ENCODE measurements at places on chromosomes 1 and 21.

- no peak for DNase-seq
Measured at GRCh38 chr1:241827264-241827663, 20.7 kb upstream of the EXO1 start.

DNA sequence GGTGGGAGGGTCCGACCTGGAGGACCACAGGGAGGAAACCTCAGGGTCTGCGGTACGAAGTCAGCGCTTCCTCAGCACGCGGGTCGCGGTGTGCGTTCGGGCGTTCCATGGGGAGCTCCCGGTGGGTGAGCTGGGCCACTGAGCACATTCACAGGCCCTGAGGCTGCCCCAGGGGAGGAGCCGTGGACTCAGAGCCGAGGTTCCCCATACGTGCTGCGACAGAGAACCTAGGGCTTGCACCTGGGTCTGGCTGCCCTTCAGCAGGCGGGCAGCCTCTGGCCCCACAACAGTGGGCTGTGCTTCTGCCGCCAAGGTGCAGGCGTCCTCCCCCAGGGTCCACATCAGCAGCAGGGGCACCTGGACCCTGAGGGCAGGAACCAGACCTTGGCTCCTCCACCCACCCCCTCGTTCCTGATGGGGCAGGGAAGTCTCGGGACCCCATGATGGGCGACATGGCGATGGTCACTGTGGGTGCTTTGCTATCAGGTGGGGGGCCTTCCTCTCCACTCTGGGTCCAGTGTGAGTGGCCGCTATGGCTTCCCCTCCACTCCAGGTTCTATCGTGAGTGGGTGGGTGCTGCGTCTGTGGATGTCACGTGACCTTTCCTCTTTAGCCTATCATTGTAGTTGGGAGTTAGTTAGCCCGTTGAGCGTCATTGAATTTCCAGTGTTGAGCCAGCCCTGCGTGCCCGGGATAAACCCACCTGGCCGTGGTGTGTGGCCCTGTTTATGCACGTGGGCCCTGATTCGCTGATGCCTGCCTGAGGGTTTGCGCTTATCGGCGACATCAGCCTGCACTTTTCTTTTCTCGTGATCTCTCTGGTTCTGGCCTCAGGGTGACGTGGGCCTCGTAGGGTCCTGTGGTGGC lies 27.9 kb downstream of the FTCD start:
- no peak for DNase-seq

GRCh38 chr1:193660428-193660827 lies 474.0 kb upstream of the B3GALT2 start:
- DNase-seq, result no peak

- DNase-seq, result no peak
Measured at GRCh38 chr1:20154301-20154831, 15.2 kb downstream of the PLA2G2F start.

DNA sequence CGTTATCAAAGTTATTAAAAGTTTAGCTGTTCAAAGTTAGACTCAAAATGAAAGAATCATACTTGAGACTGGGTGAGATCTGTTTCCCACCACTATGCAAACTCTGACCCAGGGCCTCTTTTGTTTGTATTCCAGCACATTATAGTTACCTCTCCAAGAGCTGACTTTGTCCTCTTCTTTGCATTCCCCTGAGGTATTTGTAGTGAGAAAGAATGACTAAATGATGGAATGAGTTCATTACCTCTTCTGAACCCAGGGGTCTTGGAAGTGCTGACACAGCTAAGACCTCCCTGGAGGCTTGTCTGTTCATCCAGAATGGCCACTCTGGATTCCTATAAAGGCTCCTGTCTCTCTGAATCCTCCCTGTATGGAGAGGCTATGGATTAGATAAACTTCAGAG lies 62.4 kb downstream of the FGGY start:
- DNase-seq, result no peak

GRCh38 chr1:184483101-184483683 lies 96.4 kb downstream of the C1orf21 start:
- peak; percentile 41 for DNase-seq

GRCh38 chr21:40191616-40192015 lies 324.4 kb downstream of the PCP4 start:
- DNase-seq, result no peak

- no peak for DNase-seq
Measured at GRCh38 chr1:232597721-232598120, 32.2 kb downstream of the SIPA1L2 start.

DNA sequence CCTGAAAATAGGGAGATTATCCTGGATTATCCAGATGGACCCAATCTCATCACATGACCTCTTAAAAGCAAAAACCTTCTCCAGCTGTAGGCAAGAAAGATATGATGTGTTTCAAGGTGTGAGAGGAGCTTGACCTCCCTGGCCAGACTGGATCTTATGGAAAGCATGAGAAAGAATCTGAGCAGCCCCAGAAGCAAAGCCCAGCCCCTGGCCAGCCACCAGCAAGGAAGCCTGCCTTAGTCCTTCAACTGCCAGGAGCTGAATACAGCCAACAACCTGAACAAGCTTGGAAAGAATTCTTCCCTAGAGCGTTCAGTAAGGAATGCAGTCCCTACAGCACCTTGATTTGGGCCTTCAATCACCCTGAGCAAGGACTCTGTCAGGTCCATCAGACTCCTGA lies 375.0 kb upstream of the CHRM3 start:
- no peak for DNase-seq

- DNase-seq, result no peak
Measured at GRCh38 chr1:240304466-240304865, 212.8 kb downstream of the FMN2 start.

GRCh38 chr1:113042285-113043143 lies 30.5 kb upstream of the LRIG2 start:
- DNase-seq, result peak; percentile 85

GRCh38 chr1:224160171-224160682 lies 22.8 kb upstream of the DEGS1 start:
- no peak for DNase-seq

DNA sequence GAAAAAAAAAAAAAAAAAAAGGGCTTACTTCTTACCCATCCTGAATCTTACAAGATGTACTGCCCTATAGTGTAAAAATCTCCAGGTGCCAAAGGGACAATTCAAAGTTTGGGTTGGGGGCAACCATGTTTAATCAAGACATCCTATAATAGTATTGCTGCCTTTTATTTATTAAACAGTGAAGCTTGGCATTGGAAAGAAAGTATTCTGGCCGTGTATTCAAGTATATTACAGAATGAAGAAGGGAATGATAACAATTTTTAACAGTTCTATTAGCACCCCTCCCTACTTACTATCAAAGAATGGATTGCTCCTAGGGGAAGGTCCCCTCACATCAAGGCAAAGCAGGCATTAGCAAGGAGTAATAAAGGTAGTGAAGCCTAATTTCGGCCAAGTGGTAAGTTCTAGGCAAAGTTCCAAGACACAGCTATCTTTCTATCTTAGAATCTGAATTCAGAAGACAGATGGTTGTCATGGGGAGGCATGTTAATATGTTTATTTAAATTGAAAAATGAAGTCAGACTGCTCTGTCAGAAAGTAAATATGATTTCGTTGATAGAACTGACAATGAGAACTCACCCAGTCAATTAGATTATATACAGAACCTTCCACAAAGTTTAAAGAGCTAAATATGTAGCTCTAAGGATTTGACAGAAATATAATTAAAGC lies 24.6 kb downstream of the ST7L start:
- DNase-seq, result no peak

DNA sequence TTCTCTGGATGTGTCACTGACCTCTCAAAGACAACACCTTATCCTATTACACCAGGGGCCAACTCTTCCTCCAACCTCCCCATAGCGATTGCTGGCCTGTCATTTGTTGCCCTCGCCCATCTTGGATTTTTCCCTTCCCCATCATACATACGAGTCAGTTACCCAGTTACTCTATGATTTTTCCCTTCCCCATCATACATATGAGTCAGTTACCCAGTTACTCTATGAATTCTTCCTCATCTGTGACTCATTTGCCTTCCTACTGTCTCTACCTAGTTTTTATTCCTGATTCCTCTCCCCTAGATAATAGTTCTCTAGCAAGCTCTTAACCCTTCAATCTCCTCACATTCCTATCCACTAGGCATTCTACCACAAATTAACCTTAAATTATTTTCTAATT lies 178.8 kb downstream of the NR5A2 start:
- no peak for DNase-seq

GRCh38 chr1:163170975-163171676 lies 31.6 kb downstream of the RGS5 start:
- DNase-seq, result no peak

DNA sequence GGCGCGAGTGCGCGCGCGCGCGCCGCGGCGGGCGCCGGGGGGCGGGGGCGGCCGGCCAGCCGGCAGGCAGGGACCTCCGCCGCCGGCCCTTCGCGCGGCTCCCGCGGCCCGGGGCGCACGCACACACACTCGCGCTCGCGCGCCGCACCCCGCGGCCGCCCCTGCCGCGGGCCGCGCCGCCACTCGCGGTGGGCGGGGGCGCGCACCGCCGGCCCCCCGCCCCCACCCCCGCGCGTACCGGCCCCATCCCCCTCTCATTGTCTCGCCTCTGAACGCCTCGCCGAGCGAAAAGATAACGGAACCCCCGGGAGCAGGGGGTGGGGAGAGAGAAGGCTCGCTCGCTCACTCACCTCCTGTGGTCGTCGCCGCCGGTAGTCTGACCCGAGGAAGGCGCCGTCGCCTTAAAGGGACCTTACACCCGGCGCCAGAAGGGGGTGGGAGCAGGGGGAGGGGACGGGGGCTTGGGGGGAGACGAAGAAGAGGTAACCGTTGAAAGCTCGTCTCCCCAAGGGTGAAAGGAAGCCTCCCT lies 428 bp downstream of the POGZ start:
- DNase-seq, result peak; percentile 76

GRCh38 chr1:203200916-203201315 lies 14.4 kb upstream of the CHI3L1 start:
- DNase-seq, result no peak

DNA sequence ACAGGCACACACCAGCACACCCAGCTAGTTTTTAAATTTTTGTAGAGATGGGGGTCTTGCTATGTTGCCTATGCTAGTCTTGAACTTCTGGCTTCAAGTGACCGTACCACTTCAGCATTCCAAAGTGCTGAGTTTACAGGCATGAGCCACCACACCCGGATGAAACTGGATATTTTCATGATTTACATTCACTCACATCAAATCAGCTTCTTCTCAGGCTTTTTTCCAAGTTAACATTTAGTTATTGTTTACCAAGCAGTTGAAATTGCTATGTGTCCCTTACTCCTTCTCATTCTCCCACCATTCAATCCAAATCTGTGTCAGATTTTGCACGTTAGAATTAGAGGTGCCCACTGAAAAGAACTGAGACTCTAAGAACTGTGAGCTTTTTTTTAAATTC lies 18.4 kb downstream of the RIT1 start:
- no peak for DNase-seq

- peak; percentile 13 for DNase-seq
Measured at GRCh38 chr1:207519505-207520399, 23.8 kb downstream of the CR1 start.

GRCh38 chr1:201511941-201512539 lies 5.1 kb upstream of the CSRP1 start:
- peak; percentile 68 for DNase-seq

DNA sequence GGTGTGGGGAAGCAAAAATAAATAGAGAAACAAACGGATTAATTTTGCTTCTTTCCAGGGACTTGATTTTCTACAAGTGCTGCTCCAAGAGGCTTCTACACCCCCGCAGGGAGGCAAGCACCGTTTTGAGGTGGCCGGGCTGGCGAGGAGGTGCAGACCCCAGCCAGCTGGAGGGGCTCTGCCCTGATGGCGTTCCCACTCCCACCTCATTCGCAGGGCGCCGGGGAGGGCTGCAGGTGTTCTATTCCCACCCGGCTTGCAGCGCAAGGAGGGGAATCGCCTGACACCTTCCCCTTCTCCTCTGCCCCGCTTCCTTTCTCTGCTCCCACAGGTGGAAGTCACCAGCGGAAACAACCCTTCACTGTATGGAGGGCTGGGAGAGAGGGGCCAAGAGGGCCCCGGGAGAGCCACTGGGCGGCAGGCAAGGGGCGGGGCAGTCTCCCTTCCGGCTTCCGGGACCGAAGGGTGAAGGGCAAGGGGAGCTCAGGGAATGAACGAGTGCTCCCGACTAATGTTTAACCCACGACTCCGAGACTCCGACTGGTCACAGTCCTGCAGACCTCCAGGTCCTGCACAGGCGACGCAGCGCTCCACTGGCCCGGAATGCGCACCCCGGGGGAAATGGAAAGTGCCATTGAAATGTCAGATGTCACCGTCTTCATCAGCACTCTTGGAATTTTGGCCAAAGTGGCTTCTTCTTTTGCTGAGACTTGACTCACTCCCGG lies 29.1 kb downstream of the TEX35 start:
- no peak for DNase-seq

DNA sequence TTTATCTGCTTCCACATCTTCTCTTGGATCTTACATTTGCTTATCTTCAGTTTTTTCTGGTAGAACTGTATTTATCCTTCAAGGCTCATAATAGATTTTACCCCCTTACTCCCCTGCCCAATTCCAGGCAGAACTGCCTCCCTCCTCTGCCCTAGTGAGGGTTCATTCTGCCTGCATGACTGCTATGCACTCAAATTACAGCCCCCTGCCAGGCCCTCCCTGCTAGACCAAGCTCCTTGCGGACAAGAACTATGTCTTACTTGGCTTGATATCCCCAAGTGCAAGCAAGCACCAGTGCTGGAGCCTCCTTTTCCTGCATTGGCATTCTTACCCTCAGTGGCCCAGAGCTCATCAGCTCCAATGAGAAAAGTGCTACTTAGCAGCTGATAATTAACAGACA lies 18.1 kb downstream of the MAPKAPK2 start:
- DNase-seq, result no peak

DNA sequence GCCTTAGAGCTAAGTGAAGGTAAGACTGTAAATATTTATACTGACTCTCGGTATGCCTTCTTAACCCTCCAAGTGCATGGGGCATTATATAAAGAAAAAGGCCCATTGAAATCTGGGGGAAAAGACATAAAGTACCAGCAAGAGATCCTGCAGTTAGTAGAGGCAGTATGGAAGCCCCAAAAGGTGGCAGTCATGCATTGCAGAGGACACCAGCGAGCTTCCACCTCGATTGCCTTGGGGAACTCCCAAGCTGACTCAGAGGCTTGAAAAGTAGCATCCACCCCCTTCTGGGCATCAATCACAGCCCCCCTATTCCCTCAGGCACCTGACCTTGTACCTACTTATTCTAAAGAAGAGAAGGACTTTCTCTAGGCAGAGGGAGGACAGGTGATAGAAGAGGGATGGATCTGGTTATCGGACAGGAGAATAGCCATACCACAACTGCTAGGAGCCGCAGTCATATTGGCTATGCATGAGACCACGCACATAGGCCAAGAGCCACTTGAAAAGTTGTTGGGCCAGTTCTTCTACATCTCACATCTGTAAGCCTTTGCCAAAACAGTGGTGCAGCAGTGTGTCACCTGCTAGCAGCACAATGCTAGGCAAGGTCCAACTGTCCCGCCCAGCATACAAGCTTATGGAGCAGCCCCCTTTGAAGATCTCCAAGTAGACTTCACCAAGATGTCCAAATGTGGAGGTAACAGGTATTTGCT lies 19.4 kb downstream of the PLA2G2F start:
- DNase-seq, result no peak

- no peak for DNase-seq
Measured at GRCh38 chr1:156836041-156836654, 19.5 kb upstream of the SH2D2A start.
